Inflammatory macrophage treated with lipopolysaccharide for 4 hours (primary cell): ENCODE measurements at places on chromosomes 2 and 18.

DNA sequence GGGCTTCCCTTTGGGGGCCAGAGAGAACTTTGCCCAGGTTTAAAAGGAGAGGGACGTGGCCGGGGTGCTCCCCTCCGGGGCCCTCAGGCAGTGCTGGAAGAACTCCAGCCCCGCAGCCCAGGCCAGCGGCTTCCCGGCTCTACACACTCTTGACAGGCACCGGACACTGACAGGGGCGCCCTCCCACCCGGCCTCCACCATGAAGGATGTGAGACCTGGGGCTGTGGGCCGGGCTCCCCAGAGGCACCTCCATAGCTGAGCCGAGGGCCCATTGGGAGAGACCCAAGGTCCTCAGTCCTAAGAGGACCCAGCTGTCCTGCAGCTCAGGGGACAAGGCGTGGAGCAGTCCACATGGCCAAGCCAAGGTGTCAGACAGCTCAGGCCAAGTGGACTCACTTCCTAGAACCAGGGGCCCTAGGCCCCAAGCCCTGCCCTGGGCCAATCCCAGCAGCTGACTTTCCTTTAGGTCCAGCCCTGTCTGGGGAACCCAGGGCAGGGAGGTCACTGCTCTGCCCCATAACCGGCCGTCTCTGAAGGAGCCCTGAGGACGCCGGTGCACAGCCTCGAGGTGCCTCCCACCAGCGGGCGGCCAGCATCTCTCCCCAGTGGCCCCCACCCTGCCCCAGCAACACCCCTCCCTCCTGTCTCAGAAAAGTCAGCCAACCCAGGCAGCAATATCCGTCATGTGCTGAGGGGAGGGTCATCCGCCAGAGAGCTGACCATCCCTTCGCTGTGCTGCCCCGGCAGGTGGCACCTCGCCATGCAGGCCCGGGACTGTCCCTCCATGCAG lies 51.8 kb downstream of the BIN1 start:
- no peak for DNase-seq

DNA sequence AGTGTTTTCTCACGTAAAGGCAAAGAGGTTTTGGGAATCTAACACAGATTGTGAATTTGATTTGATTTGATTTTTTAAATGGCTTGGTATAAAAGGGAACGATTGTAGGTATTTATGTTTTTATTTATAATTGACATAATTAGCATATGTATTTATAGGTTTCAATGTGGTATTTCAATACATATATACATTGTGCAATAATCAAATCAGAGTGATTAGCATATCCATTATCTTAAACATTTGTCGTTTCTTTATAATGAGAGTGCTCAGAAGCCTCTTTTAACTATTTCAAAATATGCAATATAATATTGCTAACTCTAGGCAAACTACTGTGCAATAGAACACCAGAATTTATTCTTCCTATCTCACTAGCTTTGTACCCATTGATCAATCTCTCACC lies 35.1 kb upstream of the CDH2 start:
- no peak for DNase-seq

- DNase-seq, result no peak
Measured at GRCh38 chr2:233130024-233130423, 69.9 kb downstream of the INPP5D start.

DNA sequence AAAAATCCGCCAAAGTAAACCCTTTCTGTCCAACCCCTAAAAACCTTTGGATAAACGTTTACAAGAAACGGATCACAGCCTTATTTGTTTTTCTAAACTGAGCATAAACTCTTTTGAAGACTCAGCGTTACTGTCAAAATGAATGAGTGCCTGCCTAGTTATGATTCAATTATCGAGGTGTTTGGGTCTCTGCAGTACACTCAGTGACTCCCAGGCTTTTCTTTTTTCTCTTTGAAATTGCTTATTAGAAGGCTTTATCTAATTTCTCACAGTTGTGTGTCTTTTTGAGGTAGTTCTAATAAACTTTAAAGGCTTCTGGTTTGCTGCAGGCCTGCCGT lies 663 bp downstream of the RHBDD1 start:
- no peak for DNase-seq

DNA sequence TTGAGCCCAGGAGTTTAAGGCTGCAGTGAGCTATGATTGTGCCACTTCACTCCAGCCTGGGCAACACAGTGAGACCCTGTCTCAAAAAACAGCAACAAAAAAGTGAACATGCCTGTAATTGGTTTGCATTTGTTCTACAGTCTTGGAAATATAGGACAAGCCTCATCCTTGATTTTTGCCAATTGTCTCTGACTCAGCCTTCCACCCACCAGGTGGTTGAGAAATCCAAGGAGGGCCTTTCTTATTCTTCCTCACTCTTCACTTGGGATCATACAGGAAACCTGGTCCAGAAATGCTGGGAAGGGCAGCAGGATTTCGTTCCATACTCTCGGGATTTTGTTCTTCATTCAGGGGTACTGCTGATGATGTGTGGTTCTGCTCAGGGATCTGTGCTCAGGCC lies 94.6 kb downstream of the CDC42EP3 start:
- peak; percentile 40 for DNase-seq

GRCh38 chr2:25614711-25615110 lies 58.7 kb downstream of the DTNB start:
- DNase-seq, result no peak

DNA sequence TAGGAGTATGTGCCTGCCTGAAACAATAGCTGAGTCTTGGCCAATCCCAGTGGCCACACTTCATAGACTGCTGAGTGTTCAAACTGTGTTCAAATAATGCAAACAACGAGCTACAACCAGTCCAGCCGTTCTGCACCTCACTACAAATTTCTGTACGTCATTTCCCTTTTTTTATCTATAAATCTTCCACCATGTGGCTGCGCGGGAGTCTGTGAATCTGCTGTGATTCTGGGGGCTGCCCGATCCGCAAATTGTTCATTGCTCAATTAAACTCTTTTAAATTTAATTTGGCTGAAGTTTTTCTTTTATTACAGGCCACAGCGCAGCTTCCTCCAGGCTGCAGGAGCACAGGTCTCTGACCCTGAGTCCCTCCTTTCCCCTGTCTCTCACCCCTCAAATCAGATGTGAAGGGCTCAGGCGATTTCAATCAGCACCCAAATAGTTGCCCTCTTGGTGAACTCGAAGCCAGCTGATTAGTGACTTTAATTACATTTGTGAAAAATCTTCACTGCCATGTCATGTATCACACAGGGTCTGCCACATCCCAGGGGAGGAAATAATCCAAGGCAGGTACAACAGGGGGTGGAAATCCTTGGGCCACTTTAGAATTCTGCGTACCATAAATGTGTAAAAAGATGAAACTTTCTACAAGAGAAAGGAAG lies 145.6 kb downstream of the NDUFA10 start:
- DNase-seq, result no peak

GRCh38 chr2:144759746-144760145 lies 239.8 kb upstream of the ZEB2 start:
- no peak for DNase-seq

DNA sequence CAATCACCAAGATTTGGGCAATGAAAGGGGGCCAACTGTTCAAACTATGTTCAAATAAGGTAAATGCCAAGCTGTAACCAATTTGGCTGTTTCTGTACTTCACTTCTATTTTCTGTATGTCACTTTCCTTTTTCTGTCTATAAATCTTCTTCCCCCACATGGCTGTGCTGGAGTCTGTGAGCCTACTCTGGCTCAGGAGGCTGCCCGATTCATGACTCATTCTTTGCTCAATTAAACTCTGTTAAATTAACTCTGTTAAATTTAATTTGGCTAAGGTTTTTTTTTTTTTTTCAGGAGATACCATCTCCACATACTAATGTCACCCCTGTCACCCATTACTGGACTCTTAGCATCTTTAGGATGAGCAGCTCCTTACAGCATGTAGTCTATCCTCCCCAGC lies 178.8 kb upstream of the TWIST2 start:
- no peak for DNase-seq

DNA sequence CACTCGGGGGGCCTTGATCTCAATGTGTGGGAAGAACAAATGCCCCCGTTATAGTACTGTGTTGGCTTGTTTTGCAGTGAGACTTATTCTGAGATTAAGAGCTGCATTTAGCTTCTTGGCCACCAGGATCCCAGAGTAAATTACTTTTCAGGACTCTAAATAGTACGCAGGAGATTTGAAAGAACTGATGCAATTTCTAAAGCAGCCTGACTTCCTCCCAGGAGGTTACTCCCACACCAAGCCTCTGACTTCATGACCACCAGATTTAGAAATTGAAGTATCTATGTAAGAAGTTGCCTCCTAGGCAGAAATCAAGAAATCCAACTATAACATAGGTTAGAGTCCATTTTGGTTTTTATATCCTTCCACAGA lies 67.0 kb downstream of the FEZ2 start:
- DNase-seq, result peak; percentile 92

- DNase-seq, result no peak
Measured at GRCh38 chr2:177992992-177993391, 79.6 kb downstream of the PDE11A start.

DNA sequence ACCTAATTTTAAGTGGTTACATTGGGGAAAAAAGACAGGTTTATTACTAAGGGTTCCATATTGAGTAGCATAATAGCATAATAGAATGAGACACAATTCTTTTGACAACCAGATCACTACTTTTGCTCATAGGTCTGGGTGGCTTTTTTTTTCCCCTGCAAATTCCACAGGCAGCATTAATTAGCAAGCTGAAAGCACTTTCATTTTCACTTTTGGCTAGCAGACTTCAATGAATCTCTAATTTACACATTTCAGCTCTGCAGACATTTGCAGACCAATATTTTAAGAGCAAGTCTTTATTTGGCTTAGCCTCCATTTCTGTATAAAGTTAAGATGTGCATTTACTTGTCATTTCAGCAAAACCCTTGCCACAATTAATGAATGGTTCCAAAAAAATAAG lies 185.5 kb downstream of the NOL4 start:
- no peak for DNase-seq

GRCh38 chr2:209936106-209936666 lies 66.3 kb upstream of the RPE start:
- DNase-seq, result no peak

DNA sequence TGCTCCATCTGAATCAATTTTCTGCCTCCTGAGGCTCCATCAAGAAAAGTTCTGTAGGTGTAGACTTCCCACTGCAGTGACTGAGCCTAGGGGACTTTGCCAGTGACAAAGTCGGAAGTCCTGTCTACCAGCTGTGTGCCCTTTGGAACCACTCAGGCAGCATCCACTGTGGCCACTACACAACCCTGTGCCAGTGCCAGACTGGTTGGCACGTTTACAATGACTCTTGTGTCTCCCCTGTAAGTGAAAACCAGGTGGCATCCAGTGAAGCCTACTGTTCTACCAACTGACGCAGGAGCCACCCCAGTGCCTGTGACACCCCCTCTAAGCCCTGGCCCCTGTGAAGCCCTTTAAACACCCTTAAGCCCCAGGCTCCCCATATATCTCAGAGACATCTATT lies 132.1 kb upstream of the SERPINE2 start:
- DNase-seq, result no peak

DNA sequence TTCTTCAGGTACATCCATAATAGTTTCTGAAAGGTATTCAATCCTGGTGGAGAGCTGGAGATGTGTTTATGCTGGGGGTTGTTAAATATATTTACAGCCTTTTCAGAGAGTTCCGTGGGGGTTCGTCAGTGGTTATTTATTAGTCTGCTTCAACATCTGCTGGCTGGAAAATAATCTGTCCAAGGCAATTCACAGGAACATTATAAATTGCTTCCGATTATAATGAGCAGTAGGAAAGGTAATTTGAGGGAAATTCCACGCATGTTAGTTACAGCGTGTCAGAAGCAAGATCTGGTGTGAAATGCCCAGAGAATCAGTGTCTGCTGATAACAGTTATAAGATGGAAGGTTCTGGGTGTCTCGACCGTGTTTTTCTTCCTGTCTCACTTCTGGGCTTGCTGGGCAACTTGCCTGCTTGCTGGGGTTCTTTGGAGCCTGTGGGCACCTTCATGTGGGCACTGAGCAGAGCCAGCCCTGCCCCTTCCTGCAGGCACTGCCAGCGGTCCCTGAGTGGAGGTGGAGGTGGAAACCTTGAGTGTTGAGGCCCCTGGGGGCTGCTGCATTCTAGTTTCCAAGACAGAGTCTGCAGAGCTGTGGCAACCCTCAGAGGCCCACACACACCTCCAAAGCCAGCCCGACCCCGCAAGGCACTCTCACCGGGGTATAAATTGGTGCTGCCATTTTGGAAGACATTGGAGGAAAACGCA lies 185.7 kb downstream of the FAM210A start:
- no peak for DNase-seq

GRCh38 chr2:120482334-120482733 lies 136.4 kb downstream of the INHBB start:
- DNase-seq, result no peak

DNA sequence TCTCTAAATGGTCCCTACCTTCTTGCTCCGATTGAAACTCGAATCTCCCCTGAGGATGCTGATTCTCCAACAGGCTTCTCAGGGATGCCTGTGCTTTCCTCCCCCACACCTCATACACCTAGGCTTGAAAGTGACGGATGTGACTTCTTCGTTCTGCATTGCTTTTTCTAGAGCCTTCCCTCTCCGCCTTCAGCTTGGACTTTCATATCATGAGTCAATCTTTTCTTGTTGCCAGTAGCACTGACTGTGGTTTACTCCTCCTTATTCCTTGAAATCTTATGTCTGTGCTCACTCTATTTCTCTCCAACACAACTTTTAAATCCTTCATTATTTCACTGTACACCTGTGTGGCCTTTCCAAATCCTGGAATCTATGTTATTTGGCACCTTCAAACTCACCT lies 451.4 kb downstream of the TMX3 start:
- DNase-seq, result no peak
